ENCODE measurements at places on chromosomes 11 and 22.

GRCh38 chr11:86497310-86497709 lies 122.6 kb downstream of the CCDC81 start:
- DNase-seq, result no peak

DNA sequence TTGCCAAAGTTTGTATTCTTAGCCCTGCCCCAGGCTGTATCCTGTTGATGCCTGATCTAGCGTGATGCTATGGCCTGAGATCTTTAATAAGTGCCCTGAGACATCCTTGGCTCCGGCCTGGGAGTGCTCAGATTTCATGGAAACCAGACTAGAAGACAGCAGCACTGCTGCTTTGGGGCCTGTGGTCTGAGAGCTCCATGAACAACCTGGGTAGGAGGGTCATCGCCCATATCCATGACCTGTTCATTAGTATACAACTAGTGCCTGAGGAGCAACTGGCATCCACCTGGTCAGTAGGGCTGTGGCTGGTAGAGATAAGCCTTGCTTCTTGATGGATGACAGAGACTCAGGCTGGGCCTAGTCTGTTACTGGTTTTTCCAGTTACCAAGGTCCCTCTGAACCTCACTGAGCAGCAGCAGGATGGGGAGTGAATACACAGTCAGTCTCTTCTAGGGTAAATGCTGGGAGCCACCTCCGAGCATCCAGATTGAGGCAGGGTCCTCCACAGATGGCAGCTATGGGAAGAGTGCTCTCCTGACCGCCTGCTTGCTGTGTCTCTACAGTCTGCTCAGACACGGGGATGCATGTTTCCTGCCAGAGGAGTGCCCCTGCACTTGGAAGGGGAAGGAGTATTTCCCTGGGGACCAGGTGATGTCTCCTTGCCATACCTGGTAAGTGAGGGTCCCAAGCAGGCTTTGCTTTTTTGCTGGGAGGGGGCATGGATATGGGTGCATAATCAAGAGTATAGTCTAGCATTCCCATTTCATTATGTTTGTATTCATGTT lies 39.0 kb downstream of the OTOG start:
- DNase-seq, result no peak

- no peak for DNase-seq
These were observed 455.7 kb downstream of the RAB38 start for GRCh38 chr11:87719326-87720073.

- no peak for DNase-seq
These were observed 109.6 kb downstream of the SCN3B start for GRCh38 chr11:123544631-123545375.

- no peak for DNase-seq
These were observed 71.9 kb downstream of the NFAM1 start for GRCh38 chr22:42360348-42360747.

Measured in T-cell (primary cell).